ENCODE measurements at places on chromosomes 1 and 21.
A peak's percentile ranks its signal among the peaks of the same experiment; 100 is the strongest.

GRCh38 chr1:86200901-86201300 is 44.3 kb upstream of the COL24A1 start:
- DNase-seq, result no peak

DNA sequence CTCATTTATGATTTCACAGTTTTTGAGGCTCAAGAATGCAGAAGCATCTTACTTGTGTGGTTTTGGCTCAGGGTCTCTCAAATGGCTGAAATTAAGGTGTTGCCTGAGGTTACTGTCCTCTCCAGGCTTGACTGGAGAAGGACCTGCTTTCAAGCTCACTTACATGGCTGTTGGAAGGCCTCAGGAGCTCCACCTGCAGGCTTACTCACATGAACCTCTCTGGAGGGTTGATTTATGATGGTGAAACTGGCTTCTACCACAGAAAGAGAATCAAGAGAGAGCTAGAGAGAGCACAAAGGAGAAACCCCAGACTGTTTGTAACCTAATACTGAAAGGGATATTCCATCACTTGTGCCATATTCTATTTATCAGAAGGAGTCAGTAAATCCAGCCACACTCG is 6.2 kb upstream of the KCNK2 start:
- DNase-seq, result no peak

GRCh38 chr1:166874464-166874863 is 1.6 kb downstream of the TADA1 start:
- no peak for DNase-seq

DNA sequence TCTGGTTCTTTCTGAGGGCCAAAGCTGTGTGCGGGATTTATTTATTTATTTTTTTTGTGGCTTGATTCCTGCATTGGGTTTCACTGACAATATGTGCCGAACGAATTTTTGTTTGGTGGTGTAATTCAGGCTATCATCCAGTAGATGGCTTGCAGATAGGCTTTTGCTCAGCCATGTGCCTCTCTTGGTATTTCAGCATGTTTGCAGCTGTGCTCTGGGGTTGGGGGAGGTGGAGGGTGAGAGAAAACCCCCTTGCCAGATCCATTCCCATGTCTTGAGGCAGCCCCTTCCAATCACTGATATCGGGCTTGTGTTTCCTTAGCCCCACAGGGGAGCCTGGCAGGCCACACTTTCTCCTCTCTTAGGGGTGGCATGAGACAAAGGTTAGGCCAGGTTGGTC is 302.4 kb downstream of the PTGER3 start:
- DNase-seq, result no peak

- DNase-seq, result no peak
Observed at GRCh38 chr1:208270651-208271141, 26.5 kb upstream of the PLXNA2 start.

GRCh38 chr1:203475012-203475981 is at the start of gene PRELP:
TSS of gene PRELP (plus strand) at chr1:203475806. CDS start at chr1:203483185, 7,379 bp downstream.
- DNase-seq, result no peak

- no peak for DNase-seq
Observed at GRCh38 chr1:155951753-155952504, 10.5 kb downstream of the RXFP4 start.

GRCh38 chr1:208381481-208381880 is 137.3 kb upstream of the PLXNA2 start:
- no peak for DNase-seq

GRCh38 chr21:41995577-41995976 is 14.6 kb downstream of the ZBTB21 start:
- no peak for DNase-seq

- DNase-seq, result no peak
Observed at GRCh38 chr1:21330544-21330943, 40.3 kb upstream of the ECE1 start.

DNA sequence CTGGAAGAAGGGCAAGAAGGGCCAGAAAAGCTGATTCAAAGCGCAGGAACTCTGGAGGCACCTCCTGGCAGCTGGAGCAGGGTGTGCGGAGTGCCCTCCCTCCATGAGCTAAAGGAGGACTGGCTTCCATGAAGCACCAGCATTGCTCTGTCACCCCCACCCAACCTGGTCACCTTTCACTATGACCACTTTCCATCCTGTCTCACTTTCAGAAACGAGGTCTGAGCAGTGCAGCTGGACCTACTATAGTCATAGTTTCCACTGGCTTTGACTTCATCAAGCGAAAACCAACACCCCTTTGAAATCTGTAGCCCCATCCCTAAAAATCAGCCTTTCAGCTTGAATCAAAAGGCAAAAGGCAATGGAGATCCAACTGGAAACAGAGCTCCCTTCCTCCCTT is 84.8 kb upstream of the CACNA1E start:
- no peak for DNase-seq

- DNase-seq, result no peak
Observed at GRCh38 chr1:18100060-18100459, 7.5 kb upstream of the IGSF21 start.

GRCh38 chr1:228475812-228476211 is 11.4 kb upstream of the RNF187 start:
- no peak for DNase-seq

DNA sequence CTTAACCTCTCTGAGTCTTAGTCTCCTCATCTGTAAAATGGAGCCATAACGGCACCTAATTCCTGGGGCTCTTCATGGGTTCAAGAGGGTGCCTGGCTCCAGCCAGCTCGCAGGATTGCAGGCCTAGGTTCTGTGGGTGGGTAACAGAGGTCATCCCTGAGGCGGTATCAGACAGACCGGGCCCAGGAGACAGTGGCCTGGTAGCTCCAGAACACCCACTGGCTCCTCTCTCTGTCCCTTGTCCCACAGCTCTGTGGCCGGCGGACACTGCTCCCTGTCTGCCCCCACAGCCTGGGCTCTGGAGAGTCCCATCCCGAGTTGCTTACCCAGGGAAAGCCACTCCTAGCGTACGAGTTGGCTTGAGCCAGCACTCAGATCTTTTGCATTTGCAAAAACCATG is 150.3 kb downstream of the PEX14 start:
- no peak for DNase-seq

DNA sequence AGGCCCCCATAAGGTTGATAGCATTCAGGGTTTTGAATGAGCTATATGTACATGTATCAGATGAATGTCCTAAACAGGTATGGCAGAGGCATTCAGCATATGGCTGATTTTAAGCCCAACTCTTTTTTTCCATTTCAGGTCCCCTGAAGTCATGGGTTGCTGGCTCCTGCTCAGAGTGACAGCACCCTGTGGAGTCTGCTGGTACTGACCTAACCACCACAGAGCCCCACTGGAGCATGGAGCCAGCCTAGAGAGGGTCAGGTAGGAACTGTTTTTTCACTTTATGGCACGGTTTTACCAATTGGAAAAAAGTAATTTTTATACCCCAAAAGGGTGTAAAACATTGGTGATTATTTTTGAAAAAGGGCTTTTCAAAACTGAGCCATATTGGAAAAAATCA is 82.5 kb upstream of the MPC2 start:
- no peak for DNase-seq

- no peak for DNase-seq
Observed at GRCh38 chr1:169371404-169371803, 3.4 kb downstream of the BLZF1 start.

- DNase-seq, result peak; percentile 52
Observed at GRCh38 chr1:48472638-48473037, 634 bp upstream of the SPATA6 start.

GRCh38 chr21:33403128-33403785 is at the start of gene IFNGR2:
TSS of gene IFNGR2 (plus strand) at chr21:33403413. CDS start at chr21:33403544, 131 bp downstream.
- DNase-seq, result no peak

DNA sequence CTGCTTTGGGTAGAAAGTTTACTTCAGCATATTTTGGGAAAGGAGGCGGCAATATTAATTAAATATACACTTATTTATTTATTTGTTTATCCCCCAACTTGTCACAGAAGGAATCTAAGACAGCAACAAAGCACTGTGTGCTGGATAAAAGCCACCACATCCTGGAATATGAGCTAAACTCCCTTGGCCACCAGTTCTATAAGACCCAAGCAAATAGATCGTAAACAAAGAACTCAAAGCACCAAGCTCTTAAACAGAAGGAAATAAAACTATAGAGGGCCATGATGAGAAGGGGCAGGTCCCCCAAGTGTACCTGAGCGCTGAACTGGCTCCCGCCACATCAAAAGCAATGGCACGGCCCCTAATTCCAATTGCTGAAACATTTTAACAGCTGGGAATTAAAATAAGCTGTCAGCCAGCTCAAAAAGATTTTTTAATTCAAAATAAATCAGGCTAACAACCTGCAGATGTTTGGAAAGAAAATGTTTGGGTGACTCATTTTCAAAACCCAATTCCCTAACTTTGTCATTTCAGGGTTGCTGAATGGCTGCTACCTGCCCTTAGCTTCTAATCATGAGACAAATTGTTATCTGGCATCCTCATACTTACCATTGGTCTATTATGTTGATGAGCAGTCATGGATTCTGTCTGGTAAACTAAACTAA is 127.1 kb downstream of the SLC30A10 start:
- no peak for DNase-seq

DNA sequence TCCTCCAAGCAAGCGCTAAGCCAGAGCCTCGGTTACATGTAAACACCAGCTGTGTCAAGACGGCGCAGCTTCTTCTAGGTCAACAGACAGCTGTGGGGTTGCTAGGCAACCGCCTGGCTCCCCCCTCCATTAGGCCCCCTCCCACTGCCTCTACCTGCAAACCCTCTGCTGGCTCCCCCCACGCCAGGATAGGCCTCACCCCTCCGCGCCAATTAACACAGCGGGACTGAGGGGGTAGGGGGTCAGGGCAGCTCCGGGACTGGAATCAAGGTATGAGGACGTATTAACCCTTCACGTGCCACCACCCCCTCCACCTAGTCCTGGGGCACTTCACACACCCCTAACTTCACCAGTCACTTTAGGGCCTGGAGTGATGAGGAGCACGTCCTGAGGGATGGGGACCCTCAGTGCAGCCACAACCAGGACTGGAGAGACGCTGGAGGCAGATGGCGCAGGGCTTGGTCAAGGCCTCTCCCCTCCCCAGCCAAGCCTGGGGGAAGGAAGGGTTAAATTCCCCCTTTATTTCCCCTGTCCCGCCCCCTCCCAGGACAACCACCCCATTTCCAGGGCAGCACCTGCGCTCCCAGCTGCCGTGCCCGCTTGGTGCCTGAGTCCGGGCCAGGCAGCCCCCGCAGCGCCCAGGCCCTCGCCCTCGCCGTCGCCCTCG is 37.4 kb upstream of the WASF2 start:
- DNase-seq, result peak; percentile 77

- no peak for DNase-seq
Observed at GRCh38 chr1:18575620-18576019, 55.0 kb upstream of the PAX7 start.

GRCh38 chr1:91124989-91125417 is 103.2 kb upstream of the ZNF644 start:
- DNase-seq, result no peak

DNA sequence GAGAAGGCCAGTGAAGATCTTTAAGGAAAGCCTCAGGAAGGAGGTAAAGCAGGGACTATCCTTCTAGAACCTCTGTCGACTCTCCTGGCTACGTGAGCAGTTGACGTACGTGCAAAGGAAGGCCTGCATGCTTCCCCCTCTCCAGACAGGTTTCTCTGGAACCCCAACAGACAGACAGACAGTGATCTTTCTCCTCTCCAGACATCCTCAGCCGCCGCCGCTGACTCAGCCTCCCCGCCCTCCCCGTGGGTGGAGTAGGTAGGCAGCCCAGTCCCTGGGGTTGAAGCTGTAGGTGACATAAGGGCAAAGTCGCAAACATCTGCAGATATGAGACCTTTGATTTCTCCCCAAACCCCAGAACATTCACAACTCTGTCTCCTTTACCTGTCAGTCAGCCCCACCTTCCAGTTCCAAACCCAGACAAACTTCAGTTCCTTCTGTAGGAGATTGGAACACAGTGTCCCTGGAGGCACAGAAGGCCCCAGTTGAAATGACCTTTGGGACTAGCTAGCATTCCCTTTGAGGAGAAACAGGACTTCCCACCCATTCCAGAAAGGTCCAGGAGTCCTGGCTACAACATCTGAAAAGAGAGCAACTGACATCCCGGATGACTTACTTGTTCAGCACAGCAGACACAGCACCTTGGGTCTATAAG is 146.0 kb upstream of the JUN start:
- no peak for DNase-seq

DNA sequence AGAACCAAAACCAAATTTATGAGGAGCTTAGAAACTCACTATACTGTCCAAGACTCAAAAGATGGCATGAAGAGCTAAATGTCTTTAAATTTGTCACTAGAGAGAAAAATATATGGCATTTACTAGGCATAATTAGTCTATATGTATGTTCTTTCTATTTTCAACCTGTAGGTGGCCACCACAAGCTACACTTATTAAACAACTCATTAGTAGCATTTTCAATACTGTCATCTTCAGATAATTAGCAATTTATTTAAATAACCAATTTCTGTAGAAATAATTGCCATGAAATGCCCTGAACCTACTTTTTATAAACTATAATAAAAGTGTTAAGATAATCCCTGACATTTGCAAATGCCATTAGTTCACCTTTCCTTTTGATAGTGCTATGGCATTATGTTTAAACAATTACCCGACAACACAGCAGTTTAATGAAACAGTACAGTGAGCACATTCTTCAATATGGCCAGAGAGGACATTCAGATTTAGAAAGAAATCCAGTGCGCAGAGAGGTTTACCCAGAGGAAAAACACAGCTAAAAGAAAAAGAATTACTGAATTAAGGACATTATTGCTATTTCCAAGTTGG is 522.5 kb downstream of the PTBP2 start:
- no peak for DNase-seq

DNA sequence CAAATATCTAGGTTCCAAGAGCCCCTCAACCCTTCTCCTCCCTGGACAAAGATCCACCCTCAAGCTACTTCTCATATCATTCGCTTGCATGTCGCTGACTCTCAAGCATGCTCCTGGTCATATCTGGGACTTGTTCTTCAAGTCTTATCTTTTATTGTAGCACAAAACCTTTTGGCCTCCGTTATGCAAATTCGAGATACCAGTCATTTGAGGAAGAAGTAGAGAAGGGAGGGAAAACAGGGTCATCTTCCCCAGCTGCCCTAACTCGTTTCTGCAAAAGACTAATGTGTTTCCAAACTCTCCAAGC is 63.8 kb upstream of the ETS2 start:
- no peak for DNase-seq

- no peak for DNase-seq
Observed at GRCh38 chr1:205301205-205301821, 20.2 kb downstream of the NUAK2 start.

GRCh38 chr1:64880449-64880848 is 85.9 kb downstream of the JAK1 start:
- DNase-seq, result no peak

DNA sequence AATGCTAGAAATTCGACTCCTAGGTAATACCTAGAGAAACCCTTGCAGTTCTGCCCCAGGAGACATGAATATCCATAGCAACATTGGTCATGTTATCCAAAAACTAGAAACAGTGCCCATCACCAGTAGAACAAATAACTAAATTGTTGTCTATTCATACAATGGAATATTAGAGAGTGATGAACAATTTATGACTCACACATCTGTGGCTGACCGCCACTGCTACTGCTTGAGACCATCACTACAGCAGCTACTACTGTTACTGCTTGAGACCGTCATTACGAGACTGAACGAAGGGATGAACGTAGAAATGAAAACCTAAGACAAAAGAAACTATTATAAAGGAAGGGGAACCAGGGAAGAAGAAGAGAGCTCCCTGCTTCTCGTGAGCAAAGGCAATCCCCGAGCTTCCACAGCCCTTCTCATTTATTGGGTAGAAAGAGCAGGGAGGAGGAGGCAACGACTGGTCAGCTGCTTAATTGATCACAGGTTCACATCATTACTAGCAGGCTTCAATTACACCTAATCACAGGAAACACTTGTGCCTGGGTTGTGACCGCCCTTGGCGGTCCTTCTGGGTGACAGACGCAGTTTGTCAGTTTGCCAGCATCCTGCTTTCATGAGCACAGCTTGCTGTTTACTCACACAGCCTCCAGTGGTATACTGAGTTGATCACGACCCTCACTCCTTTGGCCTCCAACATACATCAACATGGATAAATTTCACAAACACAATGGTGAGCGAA is 14.1 kb upstream of the PADI4 start:
- DNase-seq, result peak; percentile 52

Data from NCI-H748 treated with DMSO at 0.1 percent for 48 hours (cell line).